ENCODE measurements at places on chromosomes 11 and 22.

DNA sequence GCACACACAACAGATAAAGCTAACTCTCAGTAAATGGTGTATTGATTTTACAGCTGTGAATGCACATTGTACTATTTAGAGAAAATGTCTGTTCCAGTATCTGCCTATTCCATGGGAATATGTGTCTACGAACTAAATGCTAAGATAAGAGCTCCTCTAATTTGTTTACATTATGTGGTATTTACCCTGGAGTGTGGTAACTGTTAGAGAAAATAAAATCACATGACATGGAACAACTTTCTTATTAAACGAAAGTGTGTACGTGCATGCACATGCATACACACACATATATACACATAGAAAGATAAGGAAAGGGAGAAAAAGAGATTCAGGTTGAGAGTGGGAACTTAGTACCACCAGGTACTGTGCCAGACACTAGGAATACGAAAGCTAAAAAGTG lies 1151.7 kb upstream of the TENM4 start:
- DNase-seq: no peak

DNA sequence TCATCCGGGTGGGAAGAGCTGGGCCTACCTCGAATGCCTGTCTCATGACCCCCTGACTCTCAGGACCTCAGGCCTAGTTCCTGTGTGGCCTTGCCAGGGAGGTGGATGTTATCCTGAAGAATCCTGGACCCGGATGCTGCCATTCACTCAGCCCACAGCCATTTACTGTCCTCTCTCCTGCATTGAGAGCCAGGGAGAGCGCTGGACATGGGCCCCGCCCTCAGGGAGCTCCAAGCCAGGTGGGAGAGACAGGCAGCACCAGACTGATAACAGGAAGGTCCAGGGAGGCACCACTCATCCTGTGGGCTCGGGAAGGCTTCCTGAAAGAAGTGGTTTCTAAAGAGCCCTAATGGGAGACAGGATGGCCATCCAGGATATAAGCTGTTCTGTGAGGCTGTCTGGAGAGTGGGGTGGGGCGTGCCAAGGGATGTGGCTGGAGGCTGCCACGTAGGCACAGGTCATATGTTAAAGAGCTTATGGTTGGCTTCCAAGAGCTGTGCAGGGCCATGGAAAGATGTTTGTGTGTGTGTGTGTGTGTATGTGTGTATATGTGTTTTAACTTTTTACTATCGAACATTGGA lies 8.6 kb downstream of the SERPINH1 start:
- DNase-seq: no peak

- DNase-seq: no peak
These were observed 3.2 kb downstream of the AMOTL1 start for GRCh38 chr11:94771390-94771789.

GRCh38 chr11:102341844-102342318 lies 5.1 kb upstream of the BIRC2 start:
- peak; percentile 57 for DNase-seq

DNA sequence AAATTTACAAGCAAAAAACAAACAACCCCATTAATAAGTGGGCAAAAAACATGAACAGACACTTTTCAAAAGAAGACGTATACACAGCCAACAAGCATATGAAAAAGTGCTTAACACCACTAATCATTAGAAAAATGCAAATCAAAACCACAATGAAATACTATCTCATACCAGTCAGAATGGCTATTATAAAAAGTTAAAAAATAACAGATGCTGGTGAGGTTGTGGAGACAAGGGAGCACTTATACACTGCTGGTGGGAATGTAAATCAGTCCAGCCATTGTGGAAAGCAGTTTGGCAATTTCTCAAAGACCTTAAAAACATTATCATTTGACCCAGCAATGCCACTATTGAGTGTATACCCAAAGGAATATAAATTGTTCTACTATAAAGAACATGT lies 72.3 kb downstream of the BBOX1 start:
- no peak for DNase-seq

- no peak for DNase-seq
These were observed 36.5 kb downstream of the PRDM11 start for GRCh38 chr11:45182902-45183301.

DNA sequence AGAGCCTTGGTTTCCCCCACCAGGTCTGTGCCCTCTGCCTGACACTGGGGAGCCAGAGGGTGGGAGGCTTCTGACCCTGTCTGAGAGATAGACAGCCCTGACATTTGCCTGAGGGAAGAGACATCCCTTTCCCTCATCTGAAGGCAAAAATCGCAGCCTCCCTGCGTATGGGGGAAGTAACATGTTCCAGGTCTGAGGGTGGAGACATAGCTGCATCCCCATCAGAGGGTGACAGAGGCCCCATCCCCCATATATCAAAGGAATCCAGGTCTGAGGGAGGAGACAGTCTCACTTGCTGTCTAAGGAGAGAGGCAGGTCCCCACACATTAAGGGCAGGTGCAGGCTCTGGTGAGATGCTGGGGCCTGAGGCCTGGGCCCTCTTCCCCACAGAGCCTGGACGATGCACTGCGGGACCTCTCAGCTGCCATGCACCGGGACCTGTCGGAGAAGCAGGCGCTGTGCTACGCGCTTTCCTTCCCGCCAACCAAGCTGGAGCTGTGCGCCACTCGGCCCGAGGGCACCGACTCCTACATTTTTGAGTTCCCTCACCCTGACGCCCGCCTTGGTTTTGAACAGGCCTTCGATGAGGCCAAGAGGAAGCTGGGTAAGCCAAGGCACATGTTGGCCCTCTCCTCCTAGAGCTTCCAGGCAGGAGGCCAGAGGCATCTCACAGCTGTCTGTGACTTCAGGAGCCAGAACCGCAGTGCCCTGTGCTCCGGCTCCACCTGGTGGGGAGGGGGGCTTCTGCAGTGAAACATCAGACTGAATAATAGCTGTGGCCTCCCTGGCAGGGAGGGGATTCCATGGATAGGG lies 16.1 kb upstream of the RELT start:
- DNase-seq: no peak

Data from AG09309 (cell line).